Renal cortical epithelial cell (primary cell): ENCODE measurements at places on chromosomes 3 and 15. TPM values are rescaled to one million over a fixed set of nuclear protein-coding genes. Genes with fewer than 3 reads are reported as not detected.

The PLA2G4D gene
- not detected in 2 replicates for total RNA-seq

The CPEB1 gene
- total RNA-seq, result 0.20 and 0.35 TPM in 2 replicates

The CHRFAM7A gene
- 2.0 and 4.7 TPM in 2 replicates for total RNA-seq

DNA sequence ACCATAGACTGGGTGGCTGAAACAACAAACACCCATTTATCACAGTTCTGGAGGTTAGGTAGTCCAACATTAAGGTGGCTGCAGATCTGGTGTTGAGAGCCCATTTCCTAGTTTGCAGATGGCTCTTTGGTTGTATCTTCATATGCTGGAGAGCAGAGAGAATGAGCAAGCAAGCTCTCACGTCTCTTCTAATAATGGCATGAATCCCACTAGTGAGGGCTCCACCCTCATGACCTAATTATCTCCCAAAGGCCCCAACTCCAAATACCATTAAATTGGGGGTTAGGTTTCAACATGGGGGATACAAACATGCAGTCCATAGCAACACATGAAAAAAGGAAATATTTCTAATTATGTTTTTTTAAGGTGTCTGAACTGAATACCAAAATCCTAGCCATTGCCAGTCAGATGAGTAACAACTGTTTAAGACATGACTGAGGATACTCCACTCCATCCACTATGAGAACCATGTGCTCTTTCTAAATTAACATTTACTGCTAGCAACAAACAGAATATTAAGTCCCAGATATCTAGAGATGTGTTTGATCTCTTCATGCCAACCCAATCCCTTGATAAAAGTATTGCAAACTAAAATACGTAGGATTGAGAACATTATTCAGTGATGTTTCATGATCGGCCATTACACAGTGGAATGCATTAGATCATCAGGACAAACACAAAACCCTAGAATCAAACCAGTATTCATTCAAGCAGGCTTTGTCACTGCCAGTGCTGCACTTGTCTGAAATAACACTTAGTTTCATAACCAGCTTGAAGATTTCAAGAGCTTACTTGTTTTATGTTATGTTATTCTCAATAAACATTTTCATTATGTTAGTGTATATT, 340.3 kb downstream of the SLC9A9 start:
- peak; percentile 86 for DNase-seq

The GOLGA6B gene
- not detected in 2 replicates for total RNA-seq
